ENCODE measurements at places on chromosomes 6 and 20.

GRCh38 chr6:107237992-107238660 lies 122.8 kb upstream of the BEND3 start:
- no peak for DNase-seq

DNA sequence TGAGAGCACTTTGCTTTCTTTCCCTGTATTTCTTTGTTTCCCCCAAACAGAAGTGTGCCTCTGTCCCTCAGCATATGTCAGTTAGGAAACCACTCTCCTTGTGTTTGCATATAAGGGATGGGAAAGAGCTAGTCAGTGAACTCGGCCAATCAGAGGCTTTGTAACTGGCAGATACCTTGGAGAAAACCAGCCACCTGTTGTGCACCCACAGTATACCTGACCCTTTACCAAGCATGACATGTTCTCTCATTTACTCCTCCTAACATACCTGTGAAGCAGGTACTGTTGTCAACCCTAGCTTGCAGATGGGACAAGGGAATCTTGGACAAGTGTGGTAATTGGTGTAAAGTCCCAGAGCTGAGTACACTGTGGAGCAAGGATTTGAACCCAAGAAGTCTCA lies 96.1 kb upstream of the FAM8A1 start:
- DNase-seq: no peak

DNA sequence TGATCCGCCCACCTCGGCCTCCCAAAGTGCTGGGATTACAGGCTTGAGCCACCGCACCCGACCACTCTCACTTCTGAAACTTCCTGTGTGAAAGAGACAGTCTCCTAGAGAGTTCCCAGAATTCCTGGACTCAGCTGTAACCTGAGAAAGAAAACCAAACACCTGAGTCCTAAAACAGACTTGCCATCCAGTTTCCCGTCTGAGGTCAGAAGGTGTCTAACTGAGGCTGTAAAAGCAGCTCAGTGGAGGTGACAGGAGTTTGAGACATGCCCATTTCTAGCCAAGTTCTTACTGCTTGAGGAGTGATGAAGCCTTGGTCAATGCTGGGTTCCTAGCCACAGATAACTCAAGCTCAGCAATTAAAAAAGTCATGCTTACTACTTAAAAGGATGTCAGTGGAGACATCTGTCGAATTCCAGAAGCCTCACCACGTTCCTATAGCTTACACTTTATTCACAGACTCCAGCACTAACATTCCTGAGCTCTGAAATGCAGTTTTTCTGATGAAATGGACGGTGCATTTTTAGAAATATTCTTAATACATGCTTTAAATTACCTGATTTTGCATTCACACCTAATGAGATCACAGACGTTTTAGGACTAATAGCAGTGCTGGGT lies 6.1 kb downstream of the UQCC2 start:
- DNase-seq: no peak

DNA sequence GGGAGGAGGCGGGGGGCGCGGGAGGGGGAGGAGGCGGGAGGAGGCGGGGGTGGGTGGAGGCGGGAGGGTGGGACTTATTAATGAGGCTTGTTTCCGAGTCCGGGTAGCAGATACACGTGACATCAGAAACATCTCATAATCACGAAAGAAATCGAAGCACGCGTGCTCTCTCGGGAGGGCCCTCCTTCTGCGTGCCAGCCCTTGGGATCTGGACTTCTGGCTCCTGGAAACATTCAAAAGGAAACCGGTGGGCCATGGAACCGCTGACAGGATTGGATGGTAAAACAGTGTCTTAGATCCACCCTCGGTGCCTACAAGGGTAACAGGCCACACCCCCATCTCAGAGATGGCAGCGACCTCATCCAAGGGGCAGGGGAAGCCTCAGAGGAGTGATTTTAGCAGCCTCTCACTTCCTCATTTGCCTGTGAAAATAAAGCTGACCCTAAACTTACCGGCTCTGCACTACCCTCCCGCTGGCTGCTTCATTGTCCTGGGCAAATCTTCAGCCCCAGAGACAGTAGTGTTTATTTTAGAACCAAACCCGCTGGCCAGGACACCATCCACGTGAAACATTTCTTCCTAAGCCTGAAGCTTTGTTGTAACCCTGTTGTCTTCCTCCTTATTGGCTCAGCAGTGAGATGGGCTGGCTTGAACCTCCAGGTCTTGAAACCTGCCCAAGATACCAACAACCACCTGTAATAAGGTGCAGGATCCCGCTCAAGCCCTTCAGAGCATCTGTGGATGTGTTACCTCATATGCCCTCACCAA lies 97.5 kb downstream of the PSMG4 start:
- DNase-seq: peak; percentile 25

DNA sequence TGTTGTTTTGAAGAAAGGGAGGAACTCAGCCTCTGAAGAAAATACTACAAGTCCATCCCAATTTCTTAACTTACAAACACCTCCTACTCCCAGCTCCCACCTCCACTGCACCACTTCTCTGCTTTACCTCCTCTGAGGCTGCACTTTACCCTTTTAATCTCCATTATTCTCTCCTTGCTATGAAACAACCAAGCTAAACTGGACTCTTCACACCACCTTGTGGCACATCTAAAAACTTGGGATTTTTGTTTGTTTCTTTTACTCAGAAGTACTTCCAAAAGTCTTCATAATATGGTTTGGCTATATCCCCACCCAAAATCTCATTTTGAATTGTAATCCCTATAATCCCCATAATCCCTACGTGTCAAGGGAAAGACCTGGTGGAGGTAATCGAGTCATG lies 142.2 kb downstream of the MOXD1 start:
- no peak for DNase-seq

GRCh38 chr6:53818858-53819609 lies 24.2 kb downstream of the LRRC1 start:
- no peak for DNase-seq

DNA sequence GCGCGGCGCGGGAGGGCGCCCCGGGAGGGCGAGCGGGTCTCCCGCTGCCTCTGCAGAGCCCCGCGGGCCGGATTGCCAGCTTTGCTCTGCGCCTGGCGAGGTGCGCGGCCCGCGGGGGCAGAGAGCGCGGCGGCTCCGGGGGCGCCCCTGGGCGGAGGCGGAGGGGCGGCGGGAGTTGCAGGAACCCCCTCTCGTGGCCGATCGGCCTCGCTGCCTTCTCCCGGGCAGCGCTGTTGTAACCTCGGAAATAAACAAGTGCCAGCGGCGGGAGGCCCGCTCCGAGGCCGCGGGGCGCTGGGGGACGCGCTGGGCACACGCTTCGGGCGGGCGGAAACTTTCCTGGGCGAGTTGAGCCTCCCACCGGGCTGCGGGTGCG lies 1.2 kb downstream of the CDH4 start:
- no peak for DNase-seq

DNA sequence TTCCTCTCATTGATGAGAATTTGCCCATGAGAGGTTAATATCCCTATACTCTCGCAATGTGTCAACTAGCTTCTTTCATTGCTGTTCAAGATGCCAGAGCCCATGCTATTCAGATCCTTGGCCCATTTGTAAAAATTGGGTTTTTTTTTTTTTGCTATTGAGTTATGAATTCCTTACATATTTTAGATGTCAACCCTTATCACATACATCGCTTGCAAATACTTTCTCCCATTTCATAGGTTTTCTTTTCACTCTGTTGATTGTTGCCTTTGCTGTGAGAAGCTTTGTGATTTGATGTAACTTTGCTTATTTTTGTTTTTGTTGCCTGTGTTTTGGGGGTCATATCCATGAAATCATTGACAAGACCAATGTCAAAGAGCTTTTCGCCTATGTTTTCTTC lies 32.2 kb upstream of the IPCEF1 start:
- DNase-seq: no peak

DNA sequence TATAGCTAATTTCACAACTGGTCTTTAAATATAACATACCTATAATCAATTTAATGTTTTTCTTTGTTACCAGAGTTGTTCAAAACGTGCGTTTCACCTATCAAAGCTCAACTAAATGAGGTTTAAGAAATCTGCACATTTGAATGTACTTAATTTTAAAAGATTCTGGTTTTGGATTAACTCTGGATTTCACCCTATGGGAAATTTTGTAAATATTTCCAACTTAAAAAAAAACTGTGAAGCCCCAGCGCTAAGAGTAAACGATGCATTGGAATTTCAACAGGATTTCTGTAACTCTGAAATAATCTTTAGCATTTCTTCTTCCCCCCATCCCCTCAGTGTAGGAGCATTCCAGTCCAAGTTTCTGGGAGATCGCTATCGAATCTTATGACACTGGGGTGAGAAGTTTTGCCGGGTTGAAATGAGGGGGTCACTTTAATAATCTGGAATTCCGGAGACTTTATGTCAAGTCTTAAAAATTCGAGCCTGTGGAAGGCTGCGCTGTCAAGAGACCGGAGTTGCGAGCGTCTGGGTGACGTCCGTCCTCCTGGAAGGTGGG lies 643 bp upstream of the MAP3K4 start:
- DNase-seq: no peak

DNA sequence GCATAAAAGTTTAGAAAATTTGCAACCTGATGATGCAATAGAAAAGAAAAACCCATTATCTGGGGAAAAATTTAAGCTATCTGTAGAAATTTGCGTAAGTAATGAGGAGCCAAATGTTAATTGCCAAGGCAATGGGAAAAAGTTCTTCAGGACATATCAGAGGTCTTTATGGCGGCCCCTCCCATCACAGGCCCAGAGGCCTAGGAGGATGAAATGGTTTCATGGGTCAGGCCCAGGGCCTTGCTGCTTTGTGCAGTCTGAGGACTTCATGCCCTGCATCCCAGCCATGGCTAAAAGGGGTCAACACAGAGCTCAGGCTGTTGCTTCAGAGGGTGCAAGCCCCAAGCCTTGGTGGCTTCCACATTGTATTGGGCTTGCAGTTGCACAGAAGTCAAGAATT lies 582.8 kb downstream of the COL12A1 start:
- no peak for DNase-seq

GRCh38 chr6:83310046-83310445 lies 116.9 kb downstream of the RWDD2A start:
- no peak for DNase-seq

DNA sequence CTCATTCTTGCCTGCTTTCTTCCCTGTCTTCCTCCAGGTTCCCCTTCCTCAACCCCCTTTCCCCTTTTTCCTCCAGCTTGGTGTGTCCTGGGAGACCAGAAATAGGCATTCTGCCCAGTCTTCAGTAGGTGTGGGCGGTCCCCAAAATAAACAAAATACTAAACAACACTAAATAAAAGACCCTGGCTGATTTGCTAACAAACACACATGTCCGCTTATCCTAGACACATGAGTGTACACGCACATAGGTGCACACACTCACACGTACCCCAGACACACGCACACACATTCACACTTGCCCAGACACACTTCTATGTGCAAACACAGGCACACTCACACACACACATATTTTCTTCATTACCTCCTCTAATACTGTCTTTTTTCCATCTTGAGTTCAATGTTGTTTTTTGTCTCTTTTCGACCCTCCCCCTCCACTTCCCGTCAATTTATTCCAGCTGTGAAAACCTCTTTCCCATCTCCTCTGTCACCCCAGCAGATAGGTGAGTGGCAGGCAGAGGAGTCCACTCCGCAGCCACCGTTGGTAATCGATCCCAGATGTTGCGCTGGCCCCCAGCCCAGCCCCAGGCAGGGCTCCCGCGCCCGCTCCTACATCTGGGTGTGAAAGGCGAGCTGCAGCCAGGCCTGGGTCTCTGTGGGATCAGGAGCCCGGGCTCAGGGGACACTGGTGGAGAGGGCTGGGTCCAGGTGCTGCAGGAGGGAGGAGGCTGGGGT lies 56.9 kb upstream of the FOXP4 start:
- no peak for DNase-seq

DNA sequence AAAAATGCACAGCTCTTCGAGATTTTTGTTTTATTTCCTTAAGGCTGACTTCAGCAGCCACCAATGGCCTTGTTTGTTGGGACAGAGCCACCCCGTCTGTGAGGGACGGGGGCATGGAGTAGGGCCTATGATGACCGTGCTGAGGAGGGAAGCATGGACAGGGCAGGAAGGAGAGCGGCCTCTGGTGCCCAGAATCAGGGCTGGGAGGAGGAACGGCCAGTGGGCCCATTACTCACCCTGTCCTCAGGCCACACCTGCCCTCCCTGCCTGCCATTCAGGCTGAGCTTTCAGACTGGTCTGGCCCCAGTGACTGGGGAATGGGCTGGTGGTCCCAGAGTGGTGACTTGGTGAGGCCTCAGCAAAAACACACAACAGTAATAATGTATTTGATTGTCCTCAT lies 104.4 kb downstream of the SMOC2 start:
- no peak for DNase-seq

DNA sequence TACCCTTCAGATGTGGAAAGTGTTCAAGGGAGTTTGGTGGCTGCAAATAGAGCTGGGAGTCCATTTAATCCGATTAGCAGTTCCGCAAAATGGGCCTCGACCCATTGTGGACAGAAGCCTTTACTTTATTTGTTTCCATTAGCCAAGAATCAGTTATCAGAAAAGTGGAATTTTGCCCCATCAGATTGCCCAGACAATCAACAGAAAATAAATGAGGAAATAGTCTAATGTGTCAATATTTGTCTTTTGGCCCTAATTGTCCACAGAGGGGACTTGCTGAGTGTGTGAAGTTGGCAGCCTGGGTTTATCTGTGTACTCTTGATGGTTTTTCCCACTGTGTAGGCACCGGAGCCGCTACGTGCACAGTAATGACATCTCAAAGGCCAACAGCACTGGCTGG lies 134.3 kb downstream of the LINC00237 start:
- DNase-seq: no peak

- no peak for DNase-seq
Observed at GRCh38 chr6:151993364-151993763, 185.9 kb downstream of the ESR1 start.
